ENCODE measurements at places on chromosomes 7 and 10. TPM values are rescaled to one million over a fixed set of nuclear protein-coding genes. Genes with fewer than 3 reads are reported as not detected.

ANKRD61 gene
- total RNA-seq = not detected

ITPRID1 gene
- not detected for total RNA-seq

IQUB gene
- total RNA-seq = not detected

GIMAP7 gene
- not detected for total RNA-seq

OPALIN gene
- total RNA-seq = not detected

ADARB2 gene
- not detected for total RNA-seq

DNA sequence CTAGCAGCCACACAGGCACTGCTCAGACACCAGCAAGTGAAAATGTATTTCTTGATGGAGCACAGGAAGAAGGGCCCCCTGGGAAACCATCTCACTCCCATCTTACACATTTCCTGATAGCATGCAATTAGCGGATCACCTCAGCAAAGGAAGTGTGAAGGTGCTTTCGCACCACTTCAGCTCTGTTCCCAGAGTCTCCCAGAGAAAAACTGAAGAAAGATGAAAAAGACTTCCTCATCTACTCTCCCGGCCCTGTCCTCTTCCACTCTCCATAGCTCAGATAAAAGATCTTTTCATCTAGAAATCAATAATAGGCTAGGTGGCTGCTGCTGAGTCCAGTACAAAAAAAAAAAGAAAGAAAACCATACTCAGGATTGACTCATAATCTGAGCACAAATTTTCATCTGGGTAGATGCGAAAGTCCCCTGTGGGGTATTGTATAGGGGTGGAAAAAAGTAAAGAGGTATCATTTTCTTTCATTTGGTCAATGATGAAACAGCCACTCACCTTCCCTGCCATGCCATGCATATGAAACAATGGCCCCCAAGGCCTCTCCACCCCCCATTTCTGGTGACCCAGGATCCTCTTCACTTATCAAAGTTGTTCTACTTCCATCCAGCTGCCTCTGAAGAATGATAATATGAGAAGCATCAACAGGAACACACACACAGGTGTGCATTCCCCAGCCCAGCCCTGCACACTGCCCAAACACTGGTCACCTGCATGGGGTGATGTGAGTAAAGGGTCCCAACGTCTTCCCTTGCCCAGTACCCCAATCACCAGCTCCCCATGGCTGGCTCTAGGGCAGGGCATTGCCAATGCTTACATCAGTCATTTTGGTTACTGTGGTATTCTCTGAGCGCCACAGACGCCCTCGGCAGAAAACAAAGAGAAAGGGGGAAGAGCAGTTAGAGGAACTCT lies 48.8 kb upstream of the DGKI start:
- no peaks in the 10 kb centered on the region for H3K27me3 ChIP-seq
- H3K4me3 ChIP-seq = no peak overlapping the region
- no peak overlapping the region for H3K27ac ChIP-seq
- no peaks in the 10 kb centered on the region for H3K4me1 ChIP-seq

DNA sequence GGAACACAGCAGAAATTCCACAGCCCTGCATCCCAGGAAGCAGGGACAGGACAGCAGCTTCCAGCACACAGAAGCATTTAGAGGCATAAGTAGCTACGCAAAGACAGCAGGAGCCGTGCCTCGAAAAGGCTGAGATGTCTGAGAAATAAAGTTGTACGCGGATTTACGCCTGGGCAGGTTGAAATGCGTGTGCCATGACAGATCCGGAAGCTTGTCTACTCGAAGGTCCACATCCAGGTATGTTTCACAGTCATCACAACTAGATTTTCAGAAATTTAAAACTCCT lies 26.1 kb downstream of the DIP2C start:
- DNase-seq = no peak
- no peaks in the 10 kb centered on the region for H3K36me3 ChIP-seq
- H3K27me3 ChIP-seq = no peaks in the 10 kb centered on the region
- no peak overlapping the region for H3K4me3 ChIP-seq

GRCh38 chr7:94445696-94446194 lies 51.0 kb downstream of the COL1A2 start:
- no peaks in the 10 kb centered on the region for H3K36me3 ChIP-seq
- no peak overlapping the region for H3K4me3 ChIP-seq
- H3K4me1 ChIP-seq = peaks cover 1% of the 10 kb centered on the region
- no peak overlapping the region for H3K27ac ChIP-seq

- no peak for DNase-seq
- H3K4me1 ChIP-seq = peaks cover 20% of the 10 kb centered on the region
- no peaks in the 10 kb centered on the region for H3K27me3 ChIP-seq
- H3K36me3 ChIP-seq = no peaks in the 10 kb centered on the region
- H3K4me3 ChIP-seq = no peak overlapping the region
Observed at GRCh38 chr10:112653215-112653614, 206.2 kb downstream of the VTI1A start.

- H3K4me3 ChIP-seq = no peak overlapping the region
- peaks cover 9% of the 10 kb centered on the region for H3K4me1 ChIP-seq
- no peak for DNase-seq
- H3K27me3 ChIP-seq = peaks cover 65% of the 10 kb centered on the region
- no peaks in the 10 kb centered on the region for H3K36me3 ChIP-seq
Observed at GRCh38 chr7:27251652-27252590, 9.3 kb downstream of the EVX1 start.

- H3K4me1 ChIP-seq = peaks cover 18% of the 10 kb centered on the region
- peak; percentile 87 for DNase-seq
- H3K27me3 ChIP-seq = no peaks in the 10 kb centered on the region
- H3K27ac ChIP-seq = peak overlapping the region; percentile 26
- H3K36me3 ChIP-seq = no peaks in the 10 kb centered on the region
Observed at GRCh38 chr10:44051584-44052385, 333.1 kb downstream of the CXCL12 start.

DNA sequence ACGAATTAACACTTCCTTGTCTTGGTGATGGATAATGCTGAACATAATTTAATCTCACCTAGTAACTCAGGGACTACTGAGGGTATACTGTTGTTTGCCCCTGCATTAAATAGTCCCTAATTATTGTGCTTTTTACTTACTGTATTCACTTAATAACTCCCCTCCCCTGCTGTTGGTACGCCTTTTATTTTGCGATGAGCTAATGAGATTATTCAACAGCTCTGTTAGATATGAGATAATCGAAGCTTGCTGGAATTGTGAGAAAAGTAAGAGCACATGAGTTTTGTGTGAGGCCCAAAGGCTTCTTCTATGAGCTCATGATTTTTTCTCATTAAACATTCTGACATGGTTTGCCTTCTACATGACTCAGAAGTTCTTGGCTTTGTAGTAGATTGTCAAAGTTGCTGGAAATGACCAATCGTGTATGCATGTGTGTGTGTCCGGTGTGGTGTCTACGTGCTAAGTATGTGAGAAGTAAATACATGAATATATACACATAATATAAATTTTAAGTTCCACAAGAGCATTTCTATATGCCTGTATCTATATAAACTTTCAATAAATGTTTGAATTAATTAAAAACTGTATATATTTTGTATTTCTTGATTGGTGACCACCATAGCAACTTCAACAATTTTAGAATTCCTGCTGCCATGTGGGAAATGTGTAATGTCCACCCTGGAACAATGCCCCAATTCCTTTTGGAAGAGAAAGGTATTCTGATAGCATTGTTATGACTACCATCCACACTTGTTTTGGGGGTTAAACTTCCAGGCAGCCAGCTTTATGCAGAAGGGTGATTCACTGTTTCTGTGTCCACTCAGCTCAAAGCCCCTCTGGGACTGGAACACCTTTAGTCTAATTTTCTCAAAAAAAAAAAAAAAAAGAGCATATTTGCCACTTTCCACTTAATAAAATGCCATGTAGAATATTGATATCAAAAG lies 106.2 kb downstream of the SAMD9 start:
- no peaks in the 10 kb centered on the region for H3K27me3 ChIP-seq
- H3K4me3 ChIP-seq = peak overlapping the region; percentile 23
- H3K4me1 ChIP-seq = peaks cover 41% of the 10 kb centered on the region
- peak; percentile 97 for DNase-seq
- peak overlapping the region; percentile 78 for H3K27ac ChIP-seq

DNA sequence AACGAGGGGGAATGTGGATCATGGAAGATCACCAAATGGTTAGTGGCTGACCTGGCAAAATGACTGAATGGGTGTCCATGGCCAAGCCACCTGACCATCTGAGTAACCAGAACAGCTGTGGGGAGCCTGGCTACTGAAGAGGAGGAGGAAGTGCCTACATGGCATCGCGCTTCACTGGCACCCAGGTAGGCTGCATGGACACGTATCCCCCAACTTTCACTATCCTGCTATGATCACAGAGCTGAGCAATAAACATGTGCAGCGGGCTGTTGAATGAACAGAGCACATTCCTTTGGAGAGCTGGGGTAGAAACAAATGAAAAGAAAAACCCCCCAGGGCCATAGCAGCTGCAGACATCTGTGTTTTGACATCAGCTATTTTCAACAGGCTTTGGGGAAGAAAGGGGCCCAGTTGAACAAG lies 6.5 kb downstream of the AKR1B1 start:
- H3K27me3 ChIP-seq = no peaks in the 10 kb centered on the region
- no peak overlapping the region for H3K27ac ChIP-seq
- DNase-seq = no peak
- no peak overlapping the region for H3K4me3 ChIP-seq

DNA sequence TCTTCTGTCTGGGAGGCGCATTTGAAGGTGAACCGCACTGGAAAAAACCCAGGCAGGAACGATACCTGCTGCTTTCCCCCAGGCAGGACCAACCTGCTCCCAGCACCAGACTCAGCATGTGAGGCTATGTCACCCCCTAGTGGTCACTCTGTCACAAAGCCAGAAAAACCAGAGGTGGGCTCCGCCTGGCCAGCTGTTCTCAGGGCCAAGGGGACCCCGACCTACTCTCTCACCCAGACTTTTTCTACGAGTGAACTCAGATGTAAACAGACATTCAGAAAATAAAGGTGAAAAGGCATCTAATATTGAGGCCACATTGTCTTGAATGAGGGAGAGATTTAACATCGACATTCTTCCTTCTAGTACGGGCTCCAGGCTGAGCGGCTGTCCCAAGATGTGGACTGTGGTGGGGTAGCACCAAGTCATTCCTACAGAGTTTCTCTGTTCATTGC lies 117.3 kb downstream of the PRKAG2 start:
- H3K27me3 ChIP-seq = peaks cover 3% of the 10 kb centered on the region
- no peak overlapping the region for H3K4me3 ChIP-seq
- peaks cover 20% of the 10 kb centered on the region for H3K4me1 ChIP-seq
- H3K27ac ChIP-seq = no peak overlapping the region
- peak; percentile 75 for DNase-seq

- peak overlapping the region; percentile 72 for H3K4me3 ChIP-seq
- H3K36me3 ChIP-seq = no peaks in the 10 kb centered on the region
- DNase-seq = peak; percentile 2
- peaks cover 11% of the 10 kb centered on the region for H3K27me3 ChIP-seq
- peaks cover 14% of the 10 kb centered on the region for H3K4me1 ChIP-seq
Observed at GRCh38 chr7:87476179-87476557, 688 bp upstream of the ABCB4 start.

DNA sequence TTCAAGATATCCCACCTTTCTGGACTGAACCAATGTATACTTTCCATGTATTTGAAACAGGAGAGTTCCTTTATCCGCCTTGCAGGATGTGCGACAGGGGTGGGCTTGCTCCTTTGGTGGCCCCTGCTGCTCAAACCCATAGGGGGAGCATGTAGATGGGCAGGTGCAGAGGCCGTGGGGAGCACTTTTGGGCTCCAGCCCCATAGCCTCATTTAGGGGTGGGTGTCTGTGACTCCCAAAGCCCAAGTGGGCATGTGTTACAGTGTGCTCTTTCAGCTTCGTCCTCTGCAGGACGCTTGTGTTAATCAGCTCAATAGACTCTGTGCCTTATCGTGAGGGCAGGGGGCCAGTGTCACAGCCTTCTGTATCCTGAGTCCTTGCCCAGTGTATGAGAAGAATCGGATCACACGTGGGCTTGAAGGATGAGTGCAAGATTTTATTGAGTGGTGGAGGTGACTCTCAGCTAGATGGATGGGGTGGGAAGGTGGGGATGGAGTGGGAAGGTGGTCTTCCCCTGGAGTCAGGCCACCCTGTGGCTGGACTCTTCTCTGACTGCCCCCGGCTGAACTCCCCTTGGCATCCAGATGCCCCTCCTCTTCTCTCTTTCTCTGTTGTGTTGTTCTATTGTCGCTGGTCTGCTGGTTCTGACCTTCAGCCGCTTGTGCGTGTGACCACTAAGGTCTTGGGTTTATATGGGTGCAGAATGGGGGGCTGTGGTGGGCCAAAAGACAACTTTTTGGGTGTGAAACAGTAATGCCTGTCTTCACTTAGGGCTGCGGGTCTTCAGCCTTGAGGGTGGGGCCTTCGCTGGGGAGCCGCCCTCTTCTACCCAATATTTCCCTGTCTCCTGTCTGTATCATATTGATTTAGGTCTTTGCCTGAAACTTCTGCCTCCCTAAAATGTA lies 262.2 kb downstream of the GLRX3 start:
- H3K27ac ChIP-seq = no peak overlapping the region
- H3K27me3 ChIP-seq = no peaks in the 10 kb centered on the region
- H3K36me3 ChIP-seq = no peaks in the 10 kb centered on the region
- no peak for DNase-seq
- no peaks in the 10 kb centered on the region for H3K4me1 ChIP-seq

DNA sequence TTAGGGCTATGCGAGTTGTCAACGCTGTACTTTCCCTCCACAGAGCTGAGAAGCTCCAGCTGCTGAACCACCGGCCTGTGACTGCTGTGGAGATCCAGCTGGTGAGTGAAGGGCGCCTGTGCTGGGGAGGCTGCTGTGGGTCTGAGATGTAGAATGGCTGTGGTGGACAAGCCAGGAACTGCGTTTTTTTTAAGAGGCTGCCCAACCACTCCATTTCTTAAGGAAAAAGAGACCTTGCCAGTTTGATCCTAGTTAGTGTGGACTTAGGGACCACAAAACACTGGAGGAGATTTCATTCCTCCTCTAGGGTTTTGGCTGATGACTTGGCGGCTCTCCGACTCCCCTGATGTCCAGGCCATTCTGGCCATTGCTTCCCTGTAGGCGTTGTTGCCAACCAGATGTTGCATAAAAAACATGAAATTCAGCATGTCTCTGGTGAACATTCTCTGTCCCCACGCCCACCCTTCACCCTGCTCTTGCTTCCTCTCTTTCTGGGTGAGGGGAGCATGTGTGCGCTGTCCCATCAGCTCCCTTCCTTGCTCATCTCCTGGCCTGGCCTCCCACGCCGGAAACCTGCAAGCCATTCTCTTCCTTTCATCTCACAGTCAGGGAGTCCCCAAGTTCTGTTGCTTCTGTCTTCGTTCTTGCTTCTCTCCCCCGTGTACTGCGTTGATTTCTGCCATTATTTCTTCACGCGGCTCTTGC lies 30.9 kb downstream of the CRCP start:
- DNase-seq = peak; percentile 32
- peaks cover 4% of the 10 kb centered on the region for H3K36me3 ChIP-seq
- no peak overlapping the region for H3K27ac ChIP-seq
- no peaks in the 10 kb centered on the region for H3K27me3 ChIP-seq

- no peak for DNase-seq
- no peak overlapping the region for H3K4me3 ChIP-seq
- no peaks in the 10 kb centered on the region for H3K36me3 ChIP-seq
- no peak overlapping the region for H3K27ac ChIP-seq
- no peaks in the 10 kb centered on the region for H3K27me3 ChIP-seq
Observed at GRCh38 chr7:74000489-74001149, 27.4 kb upstream of the ELN start.
